ENCODE measurements at places on chromosomes 7 and 10.

GRCh38 chr10:28125701-28126100 lies 126.8 kb upstream of the ODAD2 start:
- no peak for DNase-seq

- DNase-seq = no peak
Observed at GRCh38 chr7:92781117-92781720, 55.2 kb downstream of the CDK6 start.

GRCh38 chr10:43574906-43575305 lies 490 bp upstream of the ZNF239 start:
- DNase-seq = no peak

- DNase-seq = no peak
Observed at GRCh38 chr7:79199961-79200360, 253.5 kb downstream of the MAGI2 start.

GRCh38 chr10:109239371-109239770 lies 683.9 kb downstream of the XPNPEP1 start:
- no peak for DNase-seq

DNA sequence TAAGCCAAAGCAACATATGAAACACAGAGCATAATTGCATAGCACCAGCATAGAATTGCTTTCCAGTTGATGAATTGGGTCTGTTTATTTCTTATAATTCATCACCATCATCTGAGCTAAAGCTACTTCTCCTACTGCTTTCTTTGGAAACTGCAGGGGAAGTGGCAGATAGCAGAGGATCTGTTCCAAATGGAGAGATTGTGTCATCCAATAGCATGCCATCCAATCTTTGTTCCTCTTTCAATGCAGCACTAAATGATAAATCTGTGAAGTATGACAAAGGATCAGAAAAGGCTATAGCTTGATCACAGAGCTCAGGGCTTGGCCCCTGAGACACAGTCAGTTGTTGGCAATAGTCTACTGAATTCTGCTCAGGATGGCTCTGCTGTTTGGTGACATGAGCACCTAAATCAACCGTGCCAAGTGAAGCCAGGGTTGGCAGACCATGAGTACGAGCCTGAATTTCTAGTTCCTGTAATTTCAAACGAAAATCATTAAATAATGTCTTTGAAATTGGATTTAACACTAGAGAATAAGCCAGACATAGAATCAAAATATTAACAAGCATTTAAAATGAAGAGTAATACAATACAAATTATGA lies 90.0 kb downstream of the TFEC start:
- no peak for DNase-seq

GRCh38 chr10:33532901-33533300 lies 198.4 kb upstream of the NRP1 start:
- no peak for DNase-seq

- no peak for DNase-seq
Observed at GRCh38 chr7:2141651-2142050, 91.1 kb downstream of the MAD1L1 start.

DNA sequence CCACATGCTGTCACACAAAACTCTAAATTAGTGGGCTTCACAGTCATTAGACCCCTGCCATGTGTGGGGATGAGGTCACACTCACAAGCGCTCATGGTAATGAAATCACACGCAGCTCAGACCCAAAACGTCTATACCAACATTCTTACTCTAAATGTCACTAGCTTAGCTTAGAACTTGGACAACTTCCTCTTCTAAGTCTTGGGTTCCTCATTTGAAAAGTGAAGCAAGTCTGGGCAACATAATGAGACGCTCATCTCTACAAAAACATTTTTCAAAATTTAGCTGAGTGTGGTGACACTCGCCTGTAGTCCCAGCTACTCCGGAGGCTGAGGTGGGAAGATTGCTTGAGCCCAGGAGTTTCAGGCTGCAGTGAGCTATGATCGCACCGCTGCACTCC lies 92.7 kb upstream of the MACROH2A2 start:
- DNase-seq = no peak

GRCh38 chr10:110044681-110045080 lies 36.9 kb downstream of the ADD3 start:
- DNase-seq = no peak

DNA sequence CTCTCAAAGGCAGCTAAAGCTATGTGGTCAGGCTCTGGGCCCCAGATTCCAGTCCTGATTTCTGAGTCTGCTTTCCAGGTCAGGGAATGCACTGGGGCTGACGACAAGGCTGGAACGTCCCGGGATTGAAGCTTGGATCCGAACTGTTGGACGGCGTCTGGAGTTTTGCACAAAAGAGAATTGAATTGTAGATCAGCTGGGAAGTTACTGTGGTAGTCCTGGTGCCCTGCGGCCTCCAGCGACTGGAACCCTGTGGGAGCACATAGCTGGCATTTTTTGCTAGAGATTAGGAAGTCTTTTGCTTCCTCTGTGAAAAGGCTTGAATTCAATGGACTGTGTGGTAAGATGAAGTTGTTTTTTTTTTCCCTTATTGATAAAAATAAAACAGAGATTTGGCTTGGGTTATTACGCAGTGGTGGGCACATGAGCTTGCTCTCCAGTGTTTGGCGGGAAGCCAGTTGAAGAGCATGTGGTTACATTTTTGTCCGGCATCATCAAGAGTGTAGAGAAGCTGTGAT lies at the start of gene HK1:
HK1 (plus strand) TSS at position 51 of the 518 bp plus-strand sequence.
- DNase-seq = no peak

GRCh38 chr7:127209886-127210285 lies 42.9 kb downstream of the GRM8 start:
- no peak for DNase-seq

DNA sequence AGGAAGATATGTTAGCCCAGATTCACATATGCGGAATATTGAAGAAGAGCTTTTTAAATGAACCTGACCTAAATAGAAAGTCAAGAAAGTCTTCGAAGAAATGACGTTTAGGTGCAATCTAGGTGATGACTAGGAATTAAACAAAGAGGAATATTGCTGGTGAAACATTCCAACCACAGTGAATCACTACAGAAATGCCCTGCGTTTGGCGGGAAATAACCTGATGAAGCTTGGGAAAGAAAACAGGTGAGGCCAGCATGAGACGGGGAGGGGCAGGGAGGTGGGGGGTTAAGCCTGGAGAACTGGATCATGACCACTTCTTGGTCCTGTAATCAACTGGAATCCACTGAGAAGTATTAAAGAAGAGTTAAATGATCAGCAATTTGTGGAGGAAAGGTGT lies 299.4 kb upstream of the VSTM2A start:
- no peak for DNase-seq

- no peak for DNase-seq
Observed at GRCh38 chr10:79079054-79079397, 10.3 kb downstream of the ZMIZ1 start.

DNA sequence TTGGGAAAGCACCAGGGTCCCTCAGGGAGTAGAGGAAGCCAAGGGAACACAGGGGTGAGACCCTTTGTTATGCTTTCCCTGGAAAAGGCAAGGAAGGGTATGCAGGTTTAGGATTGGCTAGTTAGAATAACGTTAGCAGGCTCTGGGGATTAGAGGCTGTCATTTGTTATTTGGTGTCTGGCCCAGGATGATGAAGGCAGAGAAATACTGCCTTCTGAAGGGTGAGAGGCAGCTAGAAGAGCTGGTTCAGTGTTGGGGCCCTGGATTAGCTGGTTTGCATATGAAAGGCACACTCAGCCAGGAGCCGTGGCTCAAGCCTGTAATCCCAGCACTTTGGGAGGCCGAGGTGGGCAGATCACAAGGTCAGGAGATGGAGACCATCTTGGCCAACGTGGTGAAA lies 3.0 kb upstream of the PILRA start:
- no peak for DNase-seq

DNA sequence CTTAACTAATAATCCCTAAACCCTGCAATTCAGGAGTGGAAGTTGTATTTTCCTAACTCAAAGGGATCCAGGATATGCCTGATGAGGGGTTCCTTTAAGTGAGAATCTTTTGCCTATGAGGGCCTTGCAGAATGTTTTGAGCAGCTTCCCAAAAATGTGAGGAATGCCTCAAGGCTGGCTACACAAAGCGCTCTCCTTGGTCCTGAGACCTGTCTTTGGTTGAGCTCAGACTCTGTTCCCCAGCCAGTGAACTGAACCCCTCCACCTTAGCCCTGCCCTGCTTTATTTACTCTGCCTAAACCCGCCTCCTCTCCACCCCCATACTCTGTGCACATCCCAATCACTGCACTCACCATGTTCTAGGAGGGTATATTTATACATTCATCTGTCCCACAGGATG lies 108.6 kb downstream of the NRCAM start:
- no peak for DNase-seq

- DNase-seq = no peak
Observed at GRCh38 chr7:53446170-53446569, 410.7 kb downstream of the POM121L12 start.

GRCh38 chr7:112056409-112056808 lies 149.8 kb downstream of the DOCK4 start:
- DNase-seq = no peak

GRCh38 chr10:5508161-5508604 lies 8.8 kb upstream of the CALML5 start:
- no peak for DNase-seq

DNA sequence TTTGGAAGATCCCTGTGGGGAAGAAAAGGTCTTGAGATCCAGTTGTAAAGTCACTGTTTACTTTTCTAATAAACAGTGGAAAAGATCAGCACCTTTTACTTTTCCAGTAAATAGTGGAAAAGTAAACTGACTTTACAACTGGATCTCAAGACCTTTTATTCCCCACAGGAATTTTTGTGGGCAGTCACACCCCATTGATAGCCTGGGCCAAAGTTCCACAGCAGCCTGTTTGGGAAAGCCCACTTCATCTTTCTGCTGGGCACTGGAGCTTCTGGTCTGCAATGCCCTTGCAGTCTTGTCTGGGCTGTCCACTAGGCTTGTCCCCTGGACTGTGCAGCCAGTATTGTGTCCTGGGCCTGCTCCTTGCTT lies 50.2 kb downstream of the ADCY1 start:
- no peak for DNase-seq

DNA sequence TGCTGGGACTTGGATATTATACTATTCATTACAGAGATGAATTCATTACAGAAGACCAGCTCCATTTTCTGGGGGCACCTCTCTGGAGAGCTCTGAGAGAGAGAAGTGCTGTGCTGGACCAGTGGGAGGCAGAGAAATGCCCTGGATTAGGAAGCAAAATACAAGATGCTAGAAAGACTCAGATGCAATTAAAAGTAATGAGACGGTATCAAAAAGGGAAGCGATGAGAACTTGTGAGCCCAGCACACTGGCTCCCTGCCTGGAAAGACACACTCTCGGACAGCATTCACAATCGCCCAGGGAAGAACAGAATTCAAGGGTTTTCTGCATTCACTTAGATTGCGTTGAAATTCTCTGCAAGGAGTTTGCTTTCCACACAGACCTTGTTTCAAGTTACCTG lies 3.5 kb upstream of the FRAT2 start:
- DNase-seq = no peak

DNA sequence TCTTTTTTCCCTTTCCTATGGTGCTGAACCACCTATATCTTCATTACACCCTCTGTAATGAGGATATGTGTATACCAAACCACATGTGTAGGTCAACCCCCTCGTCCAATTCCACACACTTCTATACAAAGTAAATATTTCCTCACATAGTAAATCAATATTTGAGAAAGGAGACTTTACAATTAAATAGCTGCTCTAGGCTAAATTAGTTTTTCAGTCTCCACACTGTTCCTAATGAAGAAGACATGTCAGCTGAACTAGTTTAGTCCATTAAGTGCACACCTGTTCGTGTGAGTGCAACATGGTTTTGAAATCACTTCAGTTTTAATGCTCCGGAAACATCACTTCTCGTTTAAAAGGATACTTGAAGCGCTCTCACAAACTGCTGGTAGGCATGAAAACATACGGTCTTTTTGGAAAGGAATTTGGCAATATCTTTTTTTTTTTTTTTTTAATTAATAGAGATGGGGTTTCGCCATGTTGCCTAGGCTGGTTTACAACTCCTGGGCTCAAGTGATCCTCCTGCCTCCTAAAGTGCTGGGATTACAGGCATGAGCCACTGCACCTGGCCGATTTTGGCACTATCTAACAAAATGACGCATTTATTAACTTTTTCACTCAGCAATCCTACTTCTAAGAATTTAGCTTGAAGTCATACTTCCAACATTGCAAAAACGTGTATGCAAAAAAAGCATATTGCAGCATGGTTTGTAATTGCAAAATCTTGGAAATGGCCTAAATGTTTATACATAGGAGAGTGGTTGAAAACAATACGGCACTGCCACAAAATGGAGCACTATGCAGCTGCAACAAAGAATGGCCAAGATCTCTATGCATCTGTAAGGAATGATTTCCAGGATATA lies 2.1 kb upstream of the XRCC2 start:
- DNase-seq = no peak

DNA sequence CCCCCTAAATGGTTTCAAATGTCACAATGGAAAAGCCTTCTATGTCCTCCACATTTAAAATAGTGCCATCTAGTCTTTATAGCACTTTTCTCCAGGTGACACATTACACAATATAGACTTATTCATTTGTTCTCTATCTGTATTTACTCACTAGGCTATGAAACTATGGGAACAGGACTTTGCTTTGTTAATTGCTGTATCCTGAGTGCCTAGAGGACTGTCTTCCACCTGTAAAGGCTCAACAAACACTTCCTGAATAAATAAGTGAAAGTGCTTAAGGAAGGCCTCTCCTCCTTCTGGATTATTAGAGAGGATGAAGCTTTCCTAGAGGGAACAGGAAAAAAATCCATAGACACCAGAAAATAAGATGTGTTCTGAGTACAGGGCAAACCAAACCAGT lies 397.6 kb upstream of the LRRN3 start:
- DNase-seq = no peak

DNA sequence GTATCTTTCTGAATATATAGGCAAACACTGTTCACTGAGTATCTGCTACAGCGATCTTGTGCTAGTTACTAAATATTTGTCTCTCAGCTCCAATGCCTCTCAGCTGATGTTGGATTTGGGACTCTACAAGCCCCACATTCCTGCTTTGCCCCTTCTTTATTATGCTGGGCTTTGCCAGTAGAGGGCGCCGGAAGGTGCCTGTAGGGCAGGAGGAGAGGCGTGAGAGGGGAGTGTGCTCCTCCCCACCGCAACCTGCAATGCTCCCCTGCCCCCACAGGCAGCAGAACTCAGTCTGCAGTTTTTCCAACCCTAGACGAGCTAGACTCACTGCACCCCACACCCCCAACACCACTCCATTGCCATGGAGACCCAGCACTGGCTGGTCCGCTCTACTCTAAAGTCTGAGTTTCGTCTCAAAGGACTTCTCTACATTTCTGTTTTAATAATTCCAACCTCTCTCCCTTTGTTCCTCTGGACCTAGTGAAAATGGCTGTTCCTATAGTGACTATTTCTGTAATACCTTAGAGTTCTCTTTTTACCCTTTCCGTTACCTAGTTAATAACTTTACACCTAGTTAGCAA lies 337.6 kb downstream of the CCSER2 start:
- DNase-seq = no peak

GRCh38 chr10:30036341-30036740 lies 23.0 kb downstream of the JCAD start:
- DNase-seq = no peak

GRCh38 chr10:122249991-122250750 lies 20.9 kb upstream of the BTBD16 start:
- no peak for DNase-seq

- no peak for DNase-seq
Observed at GRCh38 chr10:20785174-20785573, 111.9 kb downstream of the NEBL start.

Data from activated CD4-positive, alpha-beta T cell treated with anti-CD3 and anti-CD28 coated beads, Interleukin-2, amount 50 U/mL, for 4 hours (primary cell).